ENCODE measurements at places on chromosomes 12 and 14.

- DNase-seq = no peak
These were observed 612 bp downstream of the WBP11 start for GRCh38 chr12:14802721-14803010.

DNA sequence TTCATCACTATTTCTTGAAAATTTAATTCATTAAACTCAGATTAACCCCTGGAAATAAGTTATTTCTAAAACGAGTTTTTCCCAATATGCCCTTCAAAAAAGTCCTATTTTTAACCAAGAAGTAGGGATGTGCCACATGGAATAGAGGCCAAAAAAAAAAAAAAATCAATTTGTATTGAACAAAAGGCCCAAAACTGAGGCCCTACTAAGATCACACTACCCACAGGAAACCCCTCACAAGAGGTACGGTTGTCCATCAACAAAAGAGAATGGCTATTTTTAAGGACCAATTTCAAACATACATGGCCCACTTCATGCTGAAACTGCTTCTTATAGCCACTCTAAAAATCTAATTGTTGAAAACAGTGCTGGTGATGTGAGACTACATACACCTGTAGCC, 7.5 kb upstream of the BAZ2A start:
- no peak for DNase-seq

GRCh38 chr14:87630846-87631245, 362.1 kb downstream of the GALC start:
- no peak for DNase-seq

GRCh38 chr14:104157016-104157928, 18.9 kb downstream of the KIF26A start:
- no peak for DNase-seq

- DNase-seq = no peak
These were observed 599 bp downstream of the PAPLN start for GRCh38 chr14:73237786-73238423.

DNA sequence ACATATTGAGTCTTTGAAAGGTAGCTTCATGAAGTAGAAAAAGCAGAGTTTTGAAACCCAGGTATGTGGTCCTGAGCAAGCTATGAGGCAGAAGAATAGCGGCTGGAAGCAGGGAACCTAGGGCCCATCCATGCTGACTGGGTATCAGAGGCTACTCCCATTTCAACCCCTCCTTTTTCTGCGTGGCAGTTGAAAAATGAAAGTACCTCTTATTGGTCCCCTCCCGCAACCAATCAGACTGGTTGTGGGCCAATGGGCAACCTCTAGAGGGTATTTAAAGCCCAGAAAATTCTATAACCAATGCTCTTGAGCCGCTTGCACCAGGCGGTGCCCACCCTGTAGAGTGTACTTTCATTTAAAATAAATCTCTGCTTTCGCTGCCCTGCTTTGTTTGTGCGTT, 1.6 kb upstream of the SNRPF start:
- no peak for DNase-seq

DNA sequence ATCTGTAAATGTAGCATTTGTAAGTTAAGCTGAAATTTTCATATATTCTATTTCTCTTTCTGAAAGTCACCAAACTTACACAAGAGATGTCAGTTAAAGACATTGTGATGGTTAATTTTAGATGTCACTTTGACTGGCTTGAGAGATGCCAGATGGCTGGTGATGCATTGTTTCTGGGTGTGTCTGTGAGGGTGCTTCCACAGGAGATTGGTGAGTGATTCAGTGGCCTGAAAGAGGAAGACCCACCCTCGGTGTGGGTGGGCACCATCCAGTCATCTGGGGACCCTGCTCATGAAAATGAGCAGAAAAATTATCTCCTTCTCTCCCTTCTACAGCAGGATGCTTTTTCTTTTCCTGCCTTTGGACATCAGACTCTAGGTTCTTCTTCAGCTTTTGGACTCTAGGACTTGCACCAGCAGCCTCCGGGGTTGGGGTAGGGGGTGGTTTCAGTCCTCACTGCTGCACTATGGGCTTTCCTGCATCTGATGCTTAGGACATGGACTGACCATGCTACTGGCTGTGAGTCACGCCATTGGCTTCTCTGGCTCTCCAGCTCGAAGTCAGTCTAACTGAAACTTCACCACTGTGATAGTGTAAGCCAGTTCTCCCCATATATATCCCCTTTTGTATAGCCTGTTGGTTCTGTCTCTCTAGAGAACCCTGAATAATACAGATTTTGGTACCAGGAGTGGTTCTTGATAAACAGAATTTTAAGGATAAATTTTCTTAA, 20.9 kb downstream of the PDE6H start:
- no peak for DNase-seq

DNA sequence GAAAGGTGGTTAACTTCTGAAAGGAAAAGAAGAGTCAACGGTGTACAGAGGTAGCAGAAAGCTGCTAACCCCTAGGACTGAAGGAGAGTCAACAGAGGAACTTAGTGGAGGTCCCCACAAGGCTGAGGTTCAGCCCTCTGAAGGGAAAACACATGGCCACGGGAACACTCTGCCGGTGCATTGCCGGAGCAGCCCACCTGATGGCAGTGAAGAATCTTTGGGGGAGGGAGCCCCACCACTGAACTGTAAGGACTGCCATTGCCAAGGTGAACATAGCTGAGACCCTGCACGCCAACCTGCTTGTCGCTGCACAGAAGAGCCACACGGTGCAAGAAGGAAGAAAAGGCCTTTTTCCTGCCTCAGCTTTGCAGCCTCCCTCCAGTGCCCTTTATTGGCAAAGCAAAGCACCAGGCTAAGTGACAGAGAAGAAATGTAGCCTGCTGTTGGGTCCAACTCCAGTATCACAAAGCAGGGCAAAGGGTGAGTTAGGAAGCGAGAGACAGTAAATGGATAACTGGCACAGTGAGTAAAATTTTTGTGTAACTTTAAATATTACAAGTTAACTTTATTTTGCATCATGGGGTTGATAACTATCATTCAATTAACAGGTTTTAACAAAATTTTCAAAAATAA, 76.9 kb downstream of the LIN52 start:
- DNase-seq = no peak

- no peak for DNase-seq
These were observed 69.2 kb downstream of the C2CD5 start for GRCh38 chr12:22474970-22475720.

GRCh38 chr12:105025890-105026289, 39.8 kb downstream of the NOPCHAP1 start:
- DNase-seq = no peak

GRCh38 chr12:14264778-14265177, 100.7 kb upstream of the ATF7IP start:
- no peak for DNase-seq

Data from activated naive CD8-positive, alpha-beta T cell treated with anti-CD3 and anti-CD28 coated beads, Interleukin-2, amount 10 ng/mL, durations not matched to agents 7 days and 5 days (primary cell).